ENCODE measurements at places on chromosomes 16 and 17. TPM values are rescaled to one million over a fixed set of nuclear protein-coding genes. Genes with fewer than 3 reads are reported as not detected.

DRC3 gene
- 0.43 TPM for total RNA-seq

- DNase-seq: no peak
Observed at GRCh38 chr17:68327823-68328557, 36.7 kb downstream of the ARSG start.

- no peak for DNase-seq
Observed at GRCh38 chr17:66450008-66450851, 147.8 kb downstream of the PRKCA start.

GRCh38 chr16:19136549-19137196, 22.9 kb downstream of the ITPRIPL2 start:
- DNase-seq: no peak

DNA sequence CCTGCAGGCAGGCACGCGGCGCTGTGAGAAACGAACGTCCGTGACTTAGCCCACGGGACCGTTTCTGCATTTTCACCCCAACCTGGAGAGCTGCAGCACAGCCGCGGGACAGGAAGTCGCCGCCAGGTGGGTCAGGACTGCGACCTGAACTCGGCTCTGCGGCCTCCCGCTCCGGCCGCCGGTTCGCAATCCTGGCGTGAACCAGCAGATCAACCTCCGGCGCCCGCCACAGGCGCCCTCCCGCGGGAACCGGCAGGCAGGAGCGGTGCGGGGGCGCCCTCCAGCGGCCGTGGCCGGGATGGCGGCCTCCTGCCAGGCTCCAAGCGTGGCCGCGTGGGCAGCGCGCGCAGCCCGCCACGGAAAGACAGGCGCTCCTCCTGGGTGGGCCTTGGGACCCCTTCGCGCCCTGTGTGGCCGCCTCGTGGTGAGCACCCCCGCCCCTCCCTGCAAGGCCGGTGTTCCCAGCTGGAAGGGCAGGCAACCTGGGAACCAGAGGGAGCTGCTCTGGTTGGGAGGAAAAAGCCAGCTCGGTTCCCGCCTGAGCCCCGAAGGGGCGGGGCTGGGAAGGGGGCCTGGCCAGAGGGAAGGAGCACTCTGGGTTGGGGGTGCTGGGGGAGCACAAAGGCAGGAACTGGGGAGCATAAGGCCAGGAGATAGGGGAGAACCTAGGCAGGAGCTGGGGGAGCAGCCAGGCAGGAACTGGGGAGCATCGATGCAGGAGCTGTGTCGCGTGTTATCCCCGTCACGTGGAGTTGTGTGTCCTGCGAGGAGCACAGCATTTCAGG, 28.2 kb downstream of the ACTG1 start:
- DNase-seq: peak; percentile 91

DNA sequence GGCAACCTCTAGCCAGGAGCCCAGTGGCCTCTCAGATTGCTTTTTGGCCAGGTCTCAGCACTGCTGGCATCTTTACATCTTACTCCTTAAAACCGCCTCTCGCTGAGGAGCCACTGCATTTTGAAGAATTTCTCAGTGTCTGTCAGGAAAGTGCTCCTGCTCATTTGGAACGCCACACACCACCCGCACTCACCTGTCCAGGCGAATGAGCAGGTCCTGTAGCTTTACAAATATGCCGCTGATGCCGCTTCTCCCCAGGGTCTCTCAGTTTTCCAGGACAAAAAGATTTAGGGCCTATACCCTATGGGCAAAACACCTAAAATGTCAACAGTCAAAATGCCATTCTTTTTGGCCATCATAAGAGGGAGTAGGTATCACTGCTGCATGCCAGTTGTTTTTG, 22.1 kb downstream of the CYB561 start:
- DNase-seq: no peak

SLC6A4 gene
- total RNA-seq: 0.05 TPM

DNA sequence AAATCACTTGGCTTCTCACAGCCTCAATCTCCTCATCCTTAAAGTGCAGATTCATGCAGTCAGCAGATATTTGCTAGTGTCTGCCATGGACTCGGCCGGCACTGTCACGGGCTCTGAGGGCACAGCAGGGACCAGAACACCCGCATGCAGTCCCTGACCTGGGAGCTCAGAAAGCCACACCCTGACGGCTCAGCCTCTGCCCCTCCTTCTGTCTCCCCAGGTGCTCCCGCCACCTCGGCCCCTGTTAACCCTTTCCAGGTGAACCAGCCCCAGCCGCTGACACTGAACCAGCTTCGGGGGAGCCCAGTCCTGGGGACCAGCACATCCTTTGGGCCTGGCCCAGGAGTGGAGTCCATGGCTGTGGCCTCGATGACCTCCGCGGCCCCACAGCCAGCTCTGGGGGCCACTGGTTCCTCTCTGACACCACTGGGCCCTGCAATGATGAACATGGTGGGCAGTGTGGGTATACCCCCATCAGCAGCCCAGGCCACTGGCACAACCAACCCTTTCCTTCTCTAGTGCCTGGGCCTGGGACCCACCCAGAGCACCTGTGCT, 28.7 kb downstream of the B9D1 start:
- DNase-seq: no peak

SEPTIN12 gene
- not detected for total RNA-seq

DNA sequence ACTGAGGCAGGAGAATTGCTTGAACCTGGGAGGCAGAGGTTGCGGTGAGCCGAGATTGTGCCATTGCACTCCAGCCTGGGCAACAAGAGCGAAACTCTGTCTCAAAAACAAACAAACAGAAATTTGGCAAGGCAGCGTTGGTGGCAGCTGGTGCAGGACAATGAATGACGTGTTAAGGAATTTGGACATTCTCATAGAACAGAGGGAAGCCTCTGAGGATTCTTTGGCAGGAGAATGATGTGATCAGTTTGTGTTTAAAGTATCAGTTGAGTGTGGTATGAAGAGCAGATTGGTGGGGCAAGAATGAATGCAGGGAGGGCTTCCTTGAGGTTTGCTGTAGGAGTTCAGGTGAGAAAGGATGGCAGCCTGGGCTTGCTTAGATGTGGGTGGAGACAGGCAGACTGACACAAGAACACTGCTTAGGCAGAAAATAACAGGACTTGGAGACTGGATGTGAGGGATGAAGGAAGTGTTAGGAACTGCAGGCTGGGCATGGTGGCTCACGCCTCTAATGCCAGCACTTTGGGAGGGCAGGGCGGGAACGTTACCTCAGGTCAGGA, 4.8 kb downstream of the CYB5D2 start:
- no peak for DNase-seq

DNA sequence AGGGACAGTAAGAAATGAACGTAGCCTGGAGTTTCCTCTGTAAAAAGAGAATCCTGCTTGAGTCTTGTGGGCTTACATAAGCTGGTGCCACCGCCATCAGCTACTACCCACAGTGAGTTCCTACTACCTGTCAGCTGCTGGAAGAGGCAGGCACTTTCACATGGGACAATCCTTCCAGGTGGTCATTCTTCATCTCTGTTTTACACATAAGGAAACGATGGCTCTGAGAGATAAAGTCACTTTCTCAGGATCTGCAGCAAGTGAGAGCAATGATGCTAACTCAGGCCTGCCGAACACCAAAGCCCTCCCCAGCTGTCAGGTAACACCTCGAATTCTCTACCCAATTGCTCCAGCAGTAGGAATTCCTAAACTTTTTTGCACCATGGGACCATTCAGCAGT, 26.6 kb downstream of the PIK3R5 start:
- no peak for DNase-seq

ADAD2 gene
- total RNA-seq: 0.43 TPM

- DNase-seq: no peak
Observed at GRCh38 chr16:55735120-55735781, 79.5 kb downstream of the SLC6A2 start.

DNA sequence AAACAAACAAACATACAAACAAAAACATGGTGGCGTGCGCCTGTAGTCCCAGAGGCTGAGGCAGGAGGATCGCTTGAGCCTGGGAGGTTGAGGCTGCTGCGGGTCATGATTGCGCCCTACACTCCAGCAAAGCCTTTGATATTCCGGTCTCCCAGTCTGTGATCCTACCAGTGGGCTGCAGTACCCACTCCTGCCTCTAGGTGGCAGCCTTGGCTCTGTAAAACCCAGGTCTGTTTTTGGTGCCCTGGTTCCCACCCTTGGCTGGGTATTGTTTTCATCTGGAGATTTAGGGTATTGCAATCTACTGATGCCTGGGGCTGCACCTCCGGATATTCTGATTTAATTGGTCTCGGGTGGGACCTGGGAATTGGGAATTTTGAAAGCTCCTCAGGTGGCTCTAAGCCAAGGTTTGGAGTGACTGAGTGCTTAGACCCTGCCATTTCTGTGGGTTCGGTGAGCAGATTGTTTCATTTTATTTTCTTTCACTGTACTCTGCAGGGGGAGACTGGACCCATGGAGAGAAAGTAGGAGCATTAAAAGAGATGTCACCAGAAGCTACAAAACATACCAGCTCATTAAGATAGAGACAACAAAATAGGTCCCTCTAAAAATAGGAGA, 40.5 kb downstream of the MYH3 start:
- DNase-seq: peak; percentile 64

- no peak for DNase-seq
Observed at GRCh38 chr17:37671824-37672547, 28.7 kb upstream of the DDX52 start.

GRCh38 chr17:57016071-57016763, 38.3 kb downstream of the SCPEP1 start:
- no peak for DNase-seq

DNA sequence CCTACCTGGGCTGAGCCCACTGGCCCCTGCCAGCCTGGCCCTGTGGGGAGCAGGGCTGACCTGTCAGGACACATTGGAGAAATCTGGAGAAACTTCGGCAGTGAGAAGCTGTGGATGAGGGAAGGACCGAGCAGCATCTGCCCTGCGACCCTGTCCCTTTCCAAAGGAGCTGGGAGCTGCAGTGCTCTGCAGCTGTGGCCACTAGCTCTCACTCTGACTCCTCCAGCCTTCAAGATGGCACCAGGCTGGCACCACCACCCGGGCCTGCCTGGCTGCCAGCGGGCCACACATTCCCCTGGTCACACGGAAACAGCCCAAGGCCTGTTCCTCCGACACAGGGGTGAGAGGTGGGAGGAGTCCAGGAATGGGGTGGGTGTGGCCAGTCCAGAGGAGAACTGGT, 30.1 kb downstream of the CD300LG start:
- no peak for DNase-seq

MMP2 gene
- total RNA-seq: not detected

GRCh38 chr17:81523402-81524038, 4.7 kb upstream of the FSCN2 start:
- no peak for DNase-seq

DNA sequence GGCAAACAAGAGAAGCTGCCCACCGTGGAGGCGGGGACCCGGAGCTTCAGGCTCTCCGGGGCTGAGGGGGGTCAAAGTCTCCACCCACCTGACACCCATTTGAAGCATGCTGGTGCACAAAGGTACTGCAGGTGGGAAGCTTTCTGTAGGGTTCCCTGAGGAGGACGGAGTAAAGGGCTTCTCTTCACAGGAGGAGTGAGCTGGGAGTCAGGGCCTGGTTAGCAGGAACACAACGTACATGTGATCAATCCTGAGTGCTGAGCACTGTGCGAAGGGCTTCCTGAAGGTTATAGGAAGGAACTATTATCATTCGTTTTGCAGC, 252.9 kb upstream of the RPL38 start:
- no peak for DNase-seq

- no peak for DNase-seq
Observed at GRCh38 chr16:64251742-64252141, 870.1 kb downstream of the CDH11 start.

CMTM2 gene
- 0.31 TPM for total RNA-seq

CNGB1 gene
- not detected for total RNA-seq

DNA sequence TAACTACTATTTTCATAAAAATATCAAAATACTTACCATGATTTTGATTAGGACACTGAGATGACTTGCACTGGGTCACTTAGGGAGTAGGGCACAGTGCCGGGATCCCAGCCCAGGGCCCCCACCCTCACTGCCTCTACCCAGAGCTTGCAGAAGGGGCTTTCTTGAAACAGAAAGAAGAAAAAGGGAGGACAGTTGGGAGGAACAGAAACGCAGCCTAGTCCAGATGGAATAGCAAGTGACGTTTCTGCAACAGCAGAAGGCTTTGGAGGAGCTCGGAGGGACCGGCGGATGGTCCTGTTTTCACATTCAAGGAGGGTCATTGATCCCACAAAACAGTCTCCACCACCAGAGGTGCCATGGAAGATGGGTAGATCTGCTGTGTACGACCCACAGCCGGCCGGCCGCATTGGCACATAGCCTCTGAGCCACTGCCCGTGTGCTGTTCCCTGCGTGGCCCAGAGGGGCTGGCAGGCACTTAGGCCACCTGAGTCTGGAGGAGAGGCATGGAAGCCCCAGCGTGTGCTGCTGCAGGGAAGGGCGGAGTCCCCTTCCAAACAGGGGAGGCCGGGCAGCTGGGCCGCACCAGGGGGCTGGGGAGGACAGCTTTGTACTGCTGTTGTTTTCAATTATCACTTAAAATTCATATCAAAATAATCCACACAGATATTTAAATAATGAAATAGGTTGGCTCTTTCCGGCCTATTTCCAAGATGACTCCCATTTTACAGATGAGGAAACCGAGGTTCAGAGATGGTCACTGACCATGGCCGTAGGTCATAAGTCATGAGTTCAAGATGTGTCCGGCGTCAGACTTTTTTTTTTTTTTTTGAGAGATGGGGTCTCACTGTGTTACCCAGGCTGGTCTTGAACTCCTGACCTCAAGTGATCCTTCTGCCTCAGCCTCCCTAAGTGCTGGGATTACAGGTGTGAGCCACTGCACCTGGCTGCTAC, 22.9 kb upstream of the GSG1L start:
- no peak for DNase-seq

GRCh38 chr17:8384801-8385378, 1.9 kb upstream of the RPL26 start:
- DNase-seq: no peak

GRCh38 chr16:4323071-4323844, 7.4 kb downstream of the GLIS2 start:
- DNase-seq: no peak

DNA sequence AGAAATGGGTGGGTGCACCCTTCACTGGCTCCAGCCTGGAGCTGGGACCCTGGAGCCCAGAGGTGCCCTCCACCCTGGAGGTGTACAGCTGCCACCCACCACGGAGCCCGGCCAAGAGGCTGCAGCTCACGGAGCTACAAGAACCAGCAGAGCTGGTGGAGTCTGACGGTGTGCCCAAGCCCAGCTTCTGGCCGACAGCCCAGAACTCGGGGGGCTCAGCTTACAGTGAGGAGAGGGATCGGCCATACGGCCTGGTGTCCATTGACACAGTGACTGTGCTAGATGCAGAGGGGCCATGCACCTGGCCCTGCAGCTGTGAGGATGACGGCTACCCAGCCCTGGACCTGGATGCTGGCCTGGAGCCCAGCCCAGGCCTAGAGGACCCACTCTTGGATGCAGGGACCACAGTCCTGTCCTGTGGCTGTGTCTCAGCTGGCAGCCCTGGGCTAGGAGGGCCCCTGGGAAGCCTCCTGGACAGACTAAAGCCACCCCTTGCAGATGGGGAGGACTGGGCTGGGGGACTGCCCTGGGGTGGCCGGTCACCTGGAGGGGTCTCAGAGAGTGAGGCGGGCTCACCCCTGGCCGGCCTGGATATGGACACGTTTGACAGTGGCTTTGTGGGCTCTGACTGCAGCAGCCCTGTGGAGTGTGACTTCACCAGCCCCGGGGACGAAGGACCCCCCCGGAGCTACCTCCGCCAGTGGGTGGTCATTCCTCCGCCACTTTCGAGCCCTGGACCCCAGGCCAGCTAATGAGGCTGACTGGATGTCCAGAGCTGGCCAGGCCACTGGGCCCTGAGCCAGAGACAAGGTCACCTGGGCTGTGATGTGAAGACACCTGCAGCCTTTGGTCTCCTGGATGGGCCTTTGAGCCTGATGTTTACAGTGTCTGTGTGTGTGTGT, 46.8 kb downstream of the IL21R start:
- no peak for DNase-seq

DHX58 gene
- total RNA-seq: 62.0 TPM

TPSD1 gene
- total RNA-seq: not detected
